Activated naive CD8-positive, alpha-beta T cell treated with anti-CD3 and anti-CD28 coated beads for 36 hours (primary cell): ENCODE measurements at places on chromosomes 1 and 21.

DNA sequence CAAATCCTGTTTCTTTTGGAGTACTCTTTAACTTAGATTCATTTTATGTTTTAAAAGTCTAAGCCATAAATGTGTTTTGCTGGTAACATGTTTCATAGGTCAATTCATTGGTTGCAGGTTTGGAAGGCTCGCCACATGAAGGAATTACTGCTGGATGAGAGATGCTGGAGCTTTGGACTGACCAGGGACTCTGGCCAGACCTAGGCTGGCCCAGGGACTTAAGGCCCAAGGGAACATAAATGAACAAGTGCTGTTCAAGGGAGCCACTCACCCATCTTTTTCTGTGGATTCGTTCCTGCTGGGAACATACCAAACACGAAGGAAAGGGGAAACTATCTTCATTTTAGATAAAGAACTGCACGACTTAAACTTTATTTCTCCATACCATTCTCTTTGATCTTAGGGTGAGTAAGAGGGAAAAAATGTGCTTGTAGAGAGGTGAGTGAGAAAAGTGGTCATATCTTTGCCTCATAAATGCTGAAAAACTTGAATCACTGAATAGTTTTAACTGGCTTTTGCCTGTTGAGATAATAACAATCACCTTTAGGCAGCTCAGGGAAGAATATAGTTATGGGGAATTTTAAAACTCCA is 15.3 kb upstream of the SHCBP1L start:
- peaks cover 14% of the 10 kb centered on the region for H3K27me3 ChIP-seq
- DNase-seq = no peak
- H3K4me1 ChIP-seq = no peaks in the 10 kb centered on the region

DNA sequence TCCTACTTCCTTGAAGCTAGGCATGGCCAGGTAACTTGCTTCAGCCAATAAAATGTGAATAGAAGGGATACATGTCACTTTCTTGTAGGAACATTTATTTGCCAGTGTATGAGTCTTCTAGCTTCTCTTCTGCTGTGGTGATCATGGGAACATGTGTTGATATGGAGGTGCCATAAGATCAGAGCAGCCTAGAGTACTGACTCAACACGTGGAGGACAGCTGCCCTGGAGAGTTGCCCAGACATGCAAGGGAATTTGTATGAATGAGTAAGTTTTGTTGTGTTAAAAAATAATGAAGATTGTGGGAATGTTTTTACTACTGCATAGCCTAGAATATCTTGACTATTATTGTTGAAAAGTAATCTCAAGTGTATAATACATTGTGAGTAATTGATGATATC is 502.3 kb downstream of the NUF2 start:
- H3K27ac ChIP-seq = no peak overlapping the region
- DNase-seq = no peak
- H3K36me3 ChIP-seq = no peaks in the 10 kb centered on the region

- no peaks in the 10 kb centered on the region for H3K36me3 ChIP-seq
- H3K4me3 ChIP-seq = no peak overlapping the region
- DNase-seq = no peak
- no peaks in the 10 kb centered on the region for H3K27me3 ChIP-seq
Observed at GRCh38 chr1:208868554-208868953, 624.4 kb upstream of the PLXNA2 start.

DNA sequence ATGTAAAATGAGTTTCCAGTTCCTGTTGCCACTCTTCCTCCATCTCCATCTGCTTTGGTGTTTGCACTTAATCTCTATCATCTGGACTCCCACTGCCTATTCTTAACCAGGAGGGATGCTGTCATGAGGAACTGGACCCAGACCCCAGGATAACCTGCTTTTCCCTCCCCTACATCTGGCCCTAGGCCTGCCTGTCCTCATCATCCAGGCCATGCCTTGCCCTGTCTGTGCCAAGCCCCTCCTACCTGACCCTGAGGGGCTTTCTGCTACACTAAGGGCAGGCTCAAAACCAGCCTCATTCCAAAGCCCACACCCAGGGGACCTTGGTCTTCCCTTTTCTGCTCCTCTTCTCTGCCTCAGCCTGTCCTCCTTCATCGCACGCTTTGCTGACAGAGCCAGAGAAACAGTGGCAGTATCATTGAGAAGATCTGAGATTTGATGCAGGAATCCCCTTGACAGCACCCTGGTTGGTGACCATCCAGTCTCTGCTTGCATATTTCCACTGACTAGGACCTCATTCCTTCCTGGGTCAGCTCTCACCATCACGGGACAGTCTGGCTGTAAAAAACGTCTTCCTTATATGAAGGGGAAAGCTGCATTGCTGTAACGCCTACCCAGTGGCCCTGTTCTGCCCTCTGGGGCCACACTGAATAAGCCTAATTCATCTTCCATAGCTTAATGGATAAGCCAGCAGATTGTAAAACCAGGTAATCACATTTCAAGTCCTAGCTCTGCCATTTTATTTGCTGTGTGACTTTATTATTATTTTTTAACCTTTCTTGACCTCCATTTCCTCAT is 38.8 kb downstream of the PLXNA2 start:
- no peak overlapping the region for H3K27ac ChIP-seq
- no peak overlapping the region for H3K4me3 ChIP-seq
- no peaks in the 10 kb centered on the region for H3K36me3 ChIP-seq
- peaks cover 2% of the 10 kb centered on the region for H3K4me1 ChIP-seq
- no peaks in the 10 kb centered on the region for H3K27me3 ChIP-seq

- no peaks in the 10 kb centered on the region for H3K4me1 ChIP-seq
- no peak for DNase-seq
- H3K36me3 ChIP-seq = no peaks in the 10 kb centered on the region
- H3K4me3 ChIP-seq = no peak overlapping the region
- H3K27me3 ChIP-seq = peaks cover 9% of the 10 kb centered on the region
Observed at GRCh38 chr21:28261298-28261697, 731.4 kb downstream of the LTN1 start.

DNA sequence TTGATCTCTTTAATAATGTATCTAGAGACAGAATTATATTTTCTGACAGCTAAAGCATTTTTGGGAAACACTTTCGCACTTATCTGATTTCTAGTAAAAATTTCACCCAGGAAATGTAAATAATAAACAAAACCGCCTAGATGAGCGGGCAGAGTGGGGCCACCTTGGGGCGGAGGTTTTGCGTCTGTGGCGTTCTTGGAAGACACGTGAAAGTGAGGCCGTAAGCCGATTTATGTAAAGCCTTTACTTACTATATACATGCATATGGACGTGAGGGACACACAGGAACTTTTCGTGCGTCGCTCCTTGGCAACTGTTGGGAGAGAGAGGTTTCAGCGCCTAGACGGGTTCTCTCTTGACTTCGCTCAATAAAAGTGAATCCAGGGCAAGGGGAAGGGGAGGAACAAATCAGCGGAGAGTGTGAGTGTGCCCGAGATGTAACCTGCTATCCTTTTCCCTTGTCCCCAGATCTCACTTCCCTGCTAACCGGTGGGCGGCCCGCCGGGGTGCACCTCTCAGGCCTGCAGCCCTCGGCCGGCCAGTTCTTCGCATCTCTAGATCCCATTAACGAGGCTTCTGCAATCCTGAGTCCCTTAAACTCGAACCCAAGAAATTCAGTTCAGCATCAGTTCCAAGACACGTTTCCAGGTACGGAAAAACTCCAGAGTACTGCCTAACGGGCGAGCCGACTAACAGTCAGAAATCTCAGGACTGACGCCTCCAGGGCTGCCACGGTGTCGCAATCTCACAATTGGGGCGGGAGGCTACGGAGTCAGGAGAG is 1.7 kb downstream of the HLX start:
- peaks cover 90% of the 10 kb centered on the region for H3K27me3 ChIP-seq
- no peak for DNase-seq
- peaks cover 31% of the 10 kb centered on the region for H3K4me1 ChIP-seq
- H3K4me3 ChIP-seq = peak overlapping the region; percentile 51

DNA sequence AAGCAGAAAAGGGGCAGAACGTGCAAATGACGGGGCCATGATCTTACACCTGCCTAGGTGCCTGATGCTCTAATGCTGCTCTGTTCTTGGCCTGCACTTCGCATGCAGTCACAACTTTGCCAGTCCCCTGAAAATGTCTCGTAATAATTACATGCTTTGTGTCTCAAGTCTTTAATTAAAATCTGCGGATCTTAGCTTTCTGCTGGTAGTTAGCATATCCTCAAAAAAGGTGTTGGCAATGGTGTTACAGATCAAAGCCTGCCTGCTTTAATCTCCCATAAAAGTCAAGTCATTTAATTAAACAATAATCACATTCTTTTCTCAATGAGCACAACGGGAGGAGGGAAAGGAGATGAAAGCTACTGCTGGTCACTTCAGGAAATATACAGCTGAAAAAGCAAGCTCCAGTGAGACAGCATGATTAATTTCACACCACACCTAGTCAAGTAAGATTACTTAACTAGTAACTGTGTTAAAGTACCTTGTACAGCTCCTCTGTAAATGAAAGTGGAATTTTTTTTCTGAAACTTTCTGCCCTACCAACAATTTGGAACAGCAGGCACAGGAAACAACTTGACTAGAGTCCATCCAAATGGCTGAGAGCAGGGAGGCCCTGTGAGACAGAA is 45.8 kb downstream of the STX6 start:
- peaks cover 32% of the 10 kb centered on the region for H3K4me1 ChIP-seq
- no peak for DNase-seq
- no peaks in the 10 kb centered on the region for H3K27me3 ChIP-seq
- H3K27ac ChIP-seq = no peak overlapping the region
- peaks cover 48% of the 10 kb centered on the region for H3K36me3 ChIP-seq

DNA sequence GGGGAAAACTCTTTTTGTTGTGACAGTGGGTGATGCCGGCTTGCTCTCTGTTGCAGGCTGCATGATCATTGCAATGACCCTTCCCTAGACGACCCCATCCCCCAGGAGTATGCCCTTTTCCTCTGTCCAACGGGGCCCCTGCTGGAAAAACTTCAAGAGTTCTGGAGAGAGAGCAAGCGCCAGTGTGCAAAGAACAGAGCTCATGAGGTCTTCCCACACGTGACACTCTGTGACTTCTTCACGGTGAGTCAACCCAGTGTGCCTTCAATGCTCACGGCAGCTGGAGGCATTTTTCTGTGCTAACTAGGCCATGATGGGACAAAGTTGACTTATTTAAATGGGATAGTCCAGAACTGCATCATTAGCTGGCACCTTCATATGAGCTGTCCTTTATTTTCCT is 5.7 kb downstream of the UBASH3A start:
- H3K4me3 ChIP-seq = no peak overlapping the region
- H3K4me1 ChIP-seq = peaks cover 47% of the 10 kb centered on the region
- peaks cover 64% of the 10 kb centered on the region for H3K36me3 ChIP-seq
